ENCODE measurements at places on chromosomes 11 and 22.

- no peak overlapping the region for H3K4me3 ChIP-seq
- H3K27ac ChIP-seq, result no peak overlapping the region
- no peaks in the 10 kb centered on the region for H3K27me3 ChIP-seq
- H3K4me1 ChIP-seq, result no peaks in the 10 kb centered on the region
- no peak for DNase-seq
- peaks cover 4% of the 10 kb centered on the region for H3K36me3 ChIP-seq
These were observed 279.7 kb downstream of the TMEM135 start for GRCh38 chr11:87317441-87317840.

DNA sequence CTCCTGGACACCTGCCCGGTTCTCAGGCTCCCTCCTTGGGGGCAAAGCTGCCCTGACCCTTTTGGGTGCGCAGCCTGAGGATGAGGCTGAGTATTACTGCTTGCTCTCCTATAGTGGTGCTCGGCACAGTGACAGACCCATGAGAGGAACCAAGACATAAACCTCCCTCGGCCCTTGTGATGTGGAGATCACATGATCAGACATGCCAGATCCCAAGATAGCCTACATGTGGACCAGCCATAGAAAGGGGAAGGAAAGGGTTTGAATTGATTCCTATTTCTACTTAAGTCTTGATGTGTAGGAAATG is 125.3 kb downstream of the VPREB1 start:
- no peak overlapping the region for H3K4me3 ChIP-seq
- H3K4me1 ChIP-seq, result no peaks in the 10 kb centered on the region
- no peaks in the 10 kb centered on the region for H3K36me3 ChIP-seq
- H3K27ac ChIP-seq, result no peak overlapping the region
- DNase-seq, result no peak

DNA sequence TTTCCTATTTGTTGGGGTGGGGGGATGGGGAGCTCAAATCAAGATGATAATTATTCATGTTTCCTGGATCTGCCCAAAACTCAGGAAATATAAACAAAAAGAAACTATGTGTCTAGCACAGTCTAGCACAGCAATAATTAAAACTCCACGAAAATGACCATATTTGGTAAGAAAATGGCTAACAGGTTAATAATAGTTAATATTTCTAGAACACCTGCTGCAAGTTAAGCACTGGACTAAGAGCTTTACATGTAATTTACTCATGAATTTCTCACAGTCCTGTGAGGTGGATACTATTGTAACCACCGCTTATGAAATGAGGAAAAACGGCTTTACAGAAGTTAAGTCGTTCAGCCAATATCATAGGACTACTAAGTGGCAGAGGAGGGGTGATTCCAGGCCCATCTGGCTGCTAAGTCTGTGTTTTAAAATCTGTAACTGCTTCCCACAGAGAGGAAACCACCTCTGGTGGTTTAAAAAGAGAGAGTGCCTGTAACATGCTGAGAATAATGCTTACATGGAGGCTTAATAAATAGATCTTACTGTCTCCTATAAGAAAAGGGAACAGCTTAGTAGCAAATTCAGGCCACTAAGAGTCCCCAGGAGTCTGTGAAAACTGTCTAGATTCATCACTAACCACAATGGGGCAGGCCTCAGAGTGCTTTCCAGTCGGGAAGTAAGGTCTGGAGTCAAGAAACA is 11.0 kb upstream of the AMOTL1 start:
- H3K27me3 ChIP-seq, result peaks cover 31% of the 10 kb centered on the region
- H3K4me1 ChIP-seq, result no peaks in the 10 kb centered on the region
- no peaks in the 10 kb centered on the region for H3K36me3 ChIP-seq
- DNase-seq, result no peak

DNA sequence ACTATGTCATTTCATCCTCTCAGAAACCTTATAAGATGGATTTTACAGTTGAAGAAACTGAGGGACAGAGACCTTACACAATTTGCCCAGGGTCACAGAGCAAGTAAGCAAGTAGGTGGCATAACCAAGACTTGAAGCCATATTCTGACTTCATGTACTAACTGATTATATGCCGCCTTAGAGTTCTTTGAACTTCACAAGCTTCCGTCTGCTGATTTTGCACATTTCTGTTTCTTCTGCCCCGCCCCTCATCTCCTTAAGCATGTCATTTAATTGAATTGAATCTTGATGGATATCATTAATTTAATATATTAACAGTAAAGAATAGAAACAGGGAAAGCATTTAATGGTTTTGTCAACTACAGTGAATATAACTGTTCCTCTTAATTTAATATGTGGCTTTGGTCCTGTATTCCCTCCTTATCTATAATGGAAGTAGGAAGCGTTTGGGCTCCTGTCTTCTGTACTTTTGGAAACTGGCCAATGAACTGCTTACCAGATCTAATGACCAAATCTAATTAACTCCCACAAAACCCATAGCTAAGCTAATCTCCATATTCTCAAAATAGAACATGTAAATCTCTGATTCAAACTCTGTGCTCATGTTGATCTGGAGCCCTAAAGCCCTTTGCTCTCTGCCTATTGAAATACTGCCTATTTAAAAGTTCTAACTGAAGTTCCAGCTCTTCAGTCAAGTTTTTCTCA is 30.4 kb downstream of the SIK2 start:
- peaks cover 11% of the 10 kb centered on the region for H3K36me3 ChIP-seq
- H3K4me1 ChIP-seq, result peaks cover 19% of the 10 kb centered on the region
- no peak for DNase-seq
- H3K27me3 ChIP-seq, result no peaks in the 10 kb centered on the region
- no peak overlapping the region for H3K4me3 ChIP-seq
- H3K27ac ChIP-seq, result no peak overlapping the region

GRCh38 chr22:43266076-43266475 is 77.1 kb downstream of the SCUBE1 start:
- no peaks in the 10 kb centered on the region for H3K36me3 ChIP-seq
- peaks cover 31% of the 10 kb centered on the region for H3K4me1 ChIP-seq
- H3K27me3 ChIP-seq, result no peaks in the 10 kb centered on the region
- H3K27ac ChIP-seq, result peak overlapping the region; percentile 30
- no peak for DNase-seq

- peaks cover 46% of the 10 kb centered on the region for H3K36me3 ChIP-seq
- DNase-seq, result no peak
- peak overlapping the region; percentile 29 for H3K27ac ChIP-seq
These were observed 38.0 kb downstream of the IGSF9B start for GRCh38 chr11:133918608-133919260.

Measured in activated CD4-positive, alpha-beta T cell treated with anti-CD3 and anti-CD28 coated beads, Interleukin-2, amount 10 ng/mL, durations not matched to agents 24 days and 14 days (primary cell).